ENCODE measurements at places on chromosomes 12 and 14.

DNA sequence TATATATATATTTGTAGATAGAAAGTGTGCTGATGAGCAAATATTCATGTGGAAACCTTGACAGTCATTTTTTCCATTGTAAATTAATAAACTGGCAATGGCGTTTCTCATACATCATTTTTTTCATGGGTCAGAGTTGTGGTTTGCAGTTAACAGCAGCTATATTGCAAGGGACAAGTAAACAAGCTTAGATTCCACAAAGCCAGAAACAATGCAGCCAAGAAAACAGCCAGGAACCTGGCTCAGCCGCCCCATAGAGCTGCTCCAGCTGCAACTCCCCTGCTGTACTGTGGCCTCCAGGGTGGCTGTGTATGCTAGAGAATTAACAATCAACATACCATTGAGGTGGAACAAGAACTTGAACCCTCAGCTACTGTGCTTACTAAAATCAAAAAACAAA is 298.2 kb downstream of the TMEM132D start:
- no peak for DNase-seq

DNA sequence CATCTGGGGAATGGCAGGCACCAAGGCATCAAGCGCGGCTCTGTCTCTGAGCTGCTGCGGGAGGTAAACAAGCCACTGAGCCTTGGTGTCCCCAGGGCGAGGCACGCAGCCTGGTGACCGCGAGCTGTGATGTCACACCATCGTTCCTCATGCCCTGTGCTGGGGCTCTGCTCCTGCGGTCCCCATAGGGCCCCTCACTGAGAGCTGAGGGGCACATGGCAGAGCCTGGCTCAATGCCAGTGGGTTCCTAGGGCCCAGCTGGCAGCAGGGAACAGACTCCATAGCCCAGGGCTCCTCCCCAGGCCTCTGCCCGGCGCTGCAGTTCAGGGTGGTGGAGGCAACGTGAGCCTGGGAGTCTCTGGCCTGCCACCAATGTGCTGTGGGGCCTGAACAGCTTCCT is 22.6 kb downstream of the CHGA start:
- DNase-seq = no peak

GRCh38 chr12:57618966-57619433 is 7.8 kb downstream of the ARHGEF25 start:
- DNase-seq = no peak

DNA sequence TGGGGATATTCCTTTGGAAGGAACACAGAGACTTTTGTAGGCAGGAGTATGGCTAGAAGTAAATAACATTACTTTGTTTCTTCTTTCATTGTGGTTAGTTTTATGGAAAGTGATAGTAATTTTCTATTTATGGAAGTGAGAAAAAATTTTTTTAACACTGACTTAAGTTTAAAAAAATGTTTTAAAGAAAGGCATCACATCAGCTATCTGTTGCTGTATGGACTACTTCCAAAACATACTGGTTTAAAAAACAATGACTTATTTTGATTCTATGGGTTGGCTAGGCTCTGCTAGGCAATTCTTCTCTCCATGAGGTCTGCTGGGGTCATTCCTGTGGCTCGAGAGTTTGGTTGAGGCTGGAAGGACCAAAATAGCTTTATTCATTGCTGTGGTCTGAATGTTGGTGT is 31.7 kb upstream of the SLC38A2 start:
- no peak for DNase-seq

DNA sequence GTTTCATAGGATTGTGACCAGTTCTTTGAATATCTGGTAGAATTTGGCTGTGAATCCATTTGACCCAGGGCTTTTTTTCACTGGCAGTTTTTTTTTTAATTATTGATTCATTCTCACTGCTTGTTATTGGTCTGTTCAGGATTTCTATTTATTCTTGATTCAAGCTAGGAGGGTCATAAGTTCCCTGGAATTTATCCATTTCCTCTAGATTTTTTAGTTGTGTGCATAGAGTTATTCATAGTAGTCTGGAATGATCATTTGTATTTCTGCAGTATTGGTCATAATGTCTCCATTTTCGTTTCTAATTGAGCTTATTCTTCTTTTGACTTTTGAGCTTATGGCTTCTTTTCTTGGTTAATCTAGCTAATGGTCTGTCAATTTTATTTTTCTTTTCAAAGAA is 291.6 kb downstream of the AKAP6 start:
- DNase-seq = no peak

- no peak for DNase-seq
These were observed 65.1 kb upstream of the KTN1 start for GRCh38 chr14:55514819-55515490.

DNA sequence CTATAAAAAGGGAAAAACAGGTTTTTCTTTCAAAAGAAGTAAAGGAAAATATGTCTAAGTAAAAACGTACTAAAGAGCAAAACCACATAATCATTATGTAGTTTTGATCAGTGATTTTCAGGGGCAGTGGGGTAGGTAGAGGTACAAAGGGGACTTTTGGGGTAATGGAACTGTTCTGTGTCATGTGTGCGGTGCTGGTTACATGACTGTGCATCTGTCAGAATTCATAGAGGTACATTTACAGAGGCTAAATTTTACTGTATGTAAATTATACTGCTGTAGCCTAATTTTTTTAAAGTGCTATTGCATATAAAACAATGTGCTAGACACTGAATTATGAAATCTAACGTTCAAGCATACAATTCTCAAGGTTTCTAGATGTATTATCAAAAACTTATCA is 2.0 kb downstream of the ESR2 start:
- no peak for DNase-seq

- no peak for DNase-seq
These were observed 17.9 kb downstream of the SNAPC1 start for GRCh38 chr14:61780125-61780524.

- peak; percentile 27 for DNase-seq
These were observed 32.9 kb downstream of the DMAC2L start for GRCh38 chr14:50344876-50345563.

DNA sequence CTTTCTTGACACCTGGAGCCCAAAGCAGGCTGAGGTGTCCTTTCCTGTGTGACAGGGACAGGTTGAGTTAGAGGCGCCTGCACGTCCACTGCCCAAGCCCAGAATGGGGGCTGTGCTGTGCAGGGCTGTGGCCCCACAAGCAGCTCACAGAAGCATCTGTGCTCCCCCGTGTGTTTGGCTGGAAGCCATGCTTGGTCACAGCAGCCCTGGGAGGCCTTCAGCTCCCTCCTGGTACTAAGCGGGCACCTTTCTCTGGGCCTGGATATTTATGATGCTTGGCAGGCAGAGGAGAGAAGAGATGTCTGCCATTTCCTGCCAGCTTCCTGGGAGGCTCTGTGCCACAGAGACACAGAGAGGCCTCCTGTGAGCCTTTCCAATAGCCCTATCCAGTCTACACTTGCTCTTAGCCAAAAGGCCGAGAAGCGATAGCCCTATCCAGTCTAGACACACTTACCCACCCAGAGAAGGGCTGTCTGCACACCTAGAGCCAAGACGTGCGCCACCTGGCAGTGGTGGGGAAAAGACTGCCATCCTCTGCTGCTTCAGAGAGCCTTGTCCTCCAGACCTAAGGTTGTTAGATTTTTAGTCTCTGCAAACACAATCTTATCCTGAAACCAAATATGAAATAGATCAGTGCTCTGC is 117.4 kb downstream of the GCH1 start:
- DNase-seq = no peak

- DNase-seq = no peak
These were observed 659 bp downstream of the MYL2 start for GRCh38 chr12:110919720-110920119.

DNA sequence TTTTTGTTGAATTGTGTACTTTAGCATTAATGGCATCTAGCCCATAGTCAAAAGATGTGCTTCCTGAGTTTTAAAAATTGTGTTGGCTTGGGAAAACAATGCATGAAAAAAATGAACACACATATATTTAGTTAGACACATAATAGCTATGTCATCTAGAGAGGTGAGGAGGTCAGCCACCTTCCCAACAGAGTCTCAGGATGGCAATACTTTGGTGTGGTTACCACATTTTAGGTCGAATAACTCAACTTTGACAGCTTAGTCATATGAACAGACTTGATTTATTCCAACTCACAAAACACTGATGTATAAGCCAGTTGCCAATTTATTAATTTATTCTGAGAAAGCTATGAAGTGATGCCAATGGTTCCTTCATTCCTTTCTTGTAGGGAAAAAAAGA is 114.0 kb downstream of the ETNK1 start:
- DNase-seq = no peak

- no peak for DNase-seq
These were observed 93.1 kb downstream of the PPM1H start for GRCh38 chr12:62841846-62842245.

GRCh38 chr12:91868054-91868453 is 277.6 kb downstream of the BTG1 start:
- DNase-seq = no peak

DNA sequence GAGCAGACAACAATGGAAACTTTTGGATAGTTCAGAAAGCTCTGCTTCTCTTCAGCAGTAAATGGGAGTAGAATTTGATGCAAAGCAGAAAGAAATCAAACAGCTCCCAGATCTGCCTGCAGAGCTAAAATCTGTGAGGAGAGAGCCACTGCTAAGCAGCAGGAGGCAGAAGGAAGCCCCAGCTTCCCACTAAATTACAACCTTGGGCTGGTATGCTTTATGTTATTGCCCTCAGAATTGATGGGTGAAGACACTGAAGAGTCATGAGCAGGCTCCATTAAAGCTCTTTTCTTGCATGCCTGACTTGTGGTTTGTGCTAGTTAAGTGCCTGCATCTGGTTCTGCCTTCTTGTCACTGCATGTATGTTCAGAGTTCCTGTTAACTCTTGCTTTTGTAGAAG is 8.4 kb downstream of the ZC2HC1C start:
- DNase-seq = no peak

GRCh38 chr12:12915656-12916055 is 24.3 kb downstream of the GPRC5A start:
- DNase-seq = no peak

- DNase-seq = no peak
These were observed 56.9 kb upstream of the MAP1LC3B2 start for GRCh38 chr12:116502141-116502725.

- DNase-seq = no peak
These were observed 2.1 kb upstream of the DLST start for GRCh38 chr14:74879427-74880182.

- DNase-seq = no peak
These were observed 480.2 kb upstream of the PRICKLE1 start for GRCh38 chr12:43069768-43070221.

DNA sequence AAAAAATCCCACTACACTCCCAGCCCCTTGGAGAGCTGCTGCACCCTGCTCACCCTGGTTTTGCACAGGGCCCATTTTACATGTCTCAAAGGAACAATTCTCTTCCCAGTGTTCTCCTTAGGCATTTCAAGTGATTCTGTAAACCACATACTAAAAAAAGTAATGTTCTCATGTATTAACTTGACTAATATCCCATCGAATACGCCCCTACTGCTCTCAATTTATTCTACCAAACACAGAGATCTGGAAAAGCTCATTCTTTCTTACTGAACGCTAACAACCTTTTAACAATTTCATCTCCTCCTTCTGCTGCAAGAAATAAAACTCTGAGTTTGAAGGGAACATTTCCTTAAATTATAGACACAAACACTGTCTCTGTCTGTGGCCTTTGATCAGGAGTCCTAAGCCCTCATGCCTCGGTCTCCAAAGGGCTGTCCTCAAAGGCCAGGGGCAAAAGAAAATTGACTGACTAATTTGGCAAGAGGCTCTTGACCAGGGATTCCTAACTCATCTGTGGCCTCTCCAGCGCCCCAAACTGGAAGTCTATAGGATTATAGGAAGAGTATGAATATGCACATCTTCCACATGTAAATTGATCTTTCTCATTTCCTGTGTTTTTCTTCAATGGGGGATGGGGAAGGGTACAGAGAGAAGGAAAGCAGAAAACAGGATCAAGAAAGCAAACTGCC is 17.1 kb upstream of the TSPAN11 start:
- no peak for DNase-seq

- no peak for DNase-seq
These were observed 268.1 kb upstream of the RMST start for GRCh38 chr12:97194546-97194945.

DNA sequence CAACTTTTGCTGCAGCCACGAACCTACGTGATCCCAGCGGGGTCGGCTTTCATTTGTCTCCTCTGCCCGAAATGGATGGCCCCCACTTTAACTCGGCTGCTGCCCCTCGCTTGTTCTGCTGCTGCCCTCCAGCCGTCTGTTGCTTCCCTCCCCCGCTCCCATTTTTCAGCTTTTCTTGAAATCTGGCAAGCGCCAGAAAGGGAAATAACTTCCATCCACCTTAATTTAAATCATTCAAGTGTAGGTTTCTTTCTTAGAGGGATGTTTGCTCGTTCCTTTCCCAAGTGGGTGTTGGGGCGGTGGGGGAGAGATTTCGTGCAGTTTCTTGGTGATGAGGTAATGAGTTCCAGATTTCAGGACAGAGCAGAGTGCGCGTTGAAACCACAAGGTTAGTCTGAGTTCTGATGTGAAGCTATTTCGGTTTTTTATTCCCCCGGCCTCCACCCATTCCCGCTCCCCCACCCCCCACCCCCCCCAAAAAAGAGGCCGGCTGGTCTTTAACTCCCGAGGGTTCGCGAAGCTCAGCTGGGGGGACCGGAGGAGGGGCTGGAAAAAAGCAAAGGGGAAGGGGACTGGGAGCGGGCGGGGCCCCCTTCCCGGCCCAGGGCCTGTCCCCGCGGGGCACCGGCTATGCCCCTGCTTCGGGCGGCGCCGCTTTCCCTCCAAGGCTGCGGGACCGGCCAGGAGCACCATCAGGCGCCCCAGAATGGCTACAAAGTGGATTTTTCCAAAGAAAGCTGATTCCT is 2.2 kb upstream of the ZFP36L1 start:
- peak; percentile 84 for DNase-seq

DNA sequence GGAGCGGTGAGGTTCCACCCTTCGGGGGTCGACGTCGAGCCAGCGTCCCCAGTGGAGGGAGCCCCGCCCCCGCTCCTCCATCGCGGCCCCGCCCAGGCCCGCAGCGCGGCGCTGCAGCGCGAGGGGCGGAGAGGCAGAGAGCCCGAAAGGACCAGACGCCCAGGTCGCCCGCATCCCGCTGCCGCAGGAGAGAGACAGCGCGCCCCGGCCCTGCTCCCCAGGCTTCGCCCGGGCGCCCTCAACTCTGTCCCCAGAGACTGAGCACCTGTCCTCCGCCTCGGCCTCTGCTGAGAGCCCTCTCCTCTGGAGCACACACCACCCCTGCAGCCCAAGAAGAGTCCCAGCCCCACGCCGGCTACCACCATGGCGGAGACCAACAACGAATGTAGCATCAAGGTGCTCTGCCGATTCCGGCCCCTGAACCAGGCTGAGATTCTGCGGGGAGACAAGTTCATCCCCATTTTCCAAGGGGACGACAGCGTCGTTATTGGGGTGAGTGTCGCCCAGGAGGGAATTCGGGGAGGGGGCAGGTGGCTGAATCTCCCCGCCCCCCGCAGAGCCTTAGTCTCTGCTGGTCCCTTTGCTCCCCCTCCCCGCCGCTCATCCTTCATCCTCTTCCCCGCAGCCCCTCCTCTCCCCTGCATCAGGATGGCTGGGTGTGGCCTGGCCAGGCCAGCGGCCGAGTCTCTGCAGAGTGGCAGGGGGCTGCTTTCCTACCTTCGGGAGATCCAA is at the start of gene KIF5A:
TSS of gene KIF5A (plus strand) at position 136 of the 732 bp plus-strand sequence. CDS start at position 364, 228 bp downstream.
- DNase-seq = peak; percentile 73

GRCh38 chr14:92480856-92481255 is 32.7 kb upstream of the RIN3 start:
- no peak for DNase-seq

- no peak for DNase-seq
These were observed 1.4 kb downstream of the SYNE3 start for GRCh38 chr14:95515080-95515489.
